Stimulated activated CD4-positive, alpha-beta T cell treated with anti-CD3 and anti-CD28 coated beads, Interleukin-12 subunit alpha, Interleukin-12 subunit beta, amount 100 ng/mL, for 24 hours (primary cell): ENCODE measurements at places on chromosomes 3 and 15.

GRCh38 chr3:145754605-145755289 is 406.2 kb downstream of the PLOD2 start:
- no peak for DNase-seq

DNA sequence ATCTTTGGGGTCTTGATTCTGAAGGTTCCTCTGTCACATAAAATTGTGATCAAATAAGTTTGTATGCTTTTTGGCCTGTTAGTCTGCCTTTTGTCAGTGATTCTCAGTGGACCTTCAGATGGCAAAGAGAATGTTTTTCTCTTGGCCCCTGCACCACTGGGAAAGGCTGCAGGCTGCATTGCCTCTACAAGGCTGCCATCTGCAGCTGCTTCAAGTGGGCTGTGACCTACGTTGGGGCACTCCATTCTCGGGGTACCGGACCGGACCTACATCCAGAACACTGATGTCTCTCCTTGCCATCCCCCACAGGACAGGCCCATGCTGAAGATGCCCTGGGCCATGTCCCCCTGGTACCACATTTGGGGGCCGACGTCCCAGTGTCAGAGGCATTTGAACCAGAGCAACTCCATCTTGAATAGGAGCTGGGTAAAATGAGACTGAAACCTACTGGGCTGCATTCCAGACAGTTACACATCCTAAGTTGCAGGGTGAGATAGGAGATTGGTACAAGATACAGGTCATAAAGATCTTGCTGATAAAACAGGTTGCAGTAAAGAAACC is 37.5 kb upstream of the MFGE8 start:
- DNase-seq = no peak

DNA sequence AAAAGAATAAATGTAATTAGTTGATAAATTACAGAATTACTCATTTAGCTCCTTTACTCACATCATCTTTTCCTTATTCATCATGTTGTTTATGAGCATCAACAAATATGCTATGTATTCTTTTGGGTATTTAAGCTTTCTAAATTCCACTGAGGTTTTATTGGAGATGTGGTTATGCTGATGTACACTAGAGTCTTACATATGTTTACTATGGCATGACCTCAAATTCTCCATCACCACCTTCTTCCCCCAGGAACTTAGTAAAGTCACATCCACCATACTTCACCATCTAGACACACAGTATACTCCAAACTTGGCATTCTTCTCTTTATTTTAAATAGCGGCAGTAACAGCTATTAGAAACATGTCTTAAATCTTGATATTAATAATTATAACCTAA is 74.1 kb upstream of the MELTF start:
- DNase-seq = no peak

GRCh38 chr15:34886134-34886533 is 83.4 kb downstream of the AQR start:
- DNase-seq = no peak

- DNase-seq = no peak
These were observed 4.9 kb downstream of the EPB42 start for GRCh38 chr15:43215961-43216360.

DNA sequence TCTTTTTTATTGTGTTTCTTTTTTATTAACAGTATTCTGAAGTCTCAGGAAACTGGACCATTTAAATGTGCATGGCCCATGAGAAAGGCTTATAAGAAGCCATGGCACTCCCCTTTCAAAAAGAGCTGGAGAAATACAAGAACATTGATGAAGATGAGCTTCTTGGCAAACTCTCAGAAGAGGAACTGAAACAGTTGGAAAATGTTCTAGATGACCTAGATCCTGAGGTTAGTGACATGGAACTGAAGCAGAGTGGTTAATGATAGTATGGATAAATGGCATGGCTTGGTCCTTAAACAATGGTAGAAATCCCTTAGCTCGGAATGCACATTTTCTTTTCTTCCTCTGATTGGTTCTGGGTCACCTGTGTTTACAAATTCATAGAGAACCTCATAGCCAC is 14.9 kb downstream of the TMOD2 start:
- DNase-seq = no peak

- DNase-seq = no peak
These were observed 1331.4 kb downstream of the NSUN3 start for GRCh38 chr3:95394286-95394685.

DNA sequence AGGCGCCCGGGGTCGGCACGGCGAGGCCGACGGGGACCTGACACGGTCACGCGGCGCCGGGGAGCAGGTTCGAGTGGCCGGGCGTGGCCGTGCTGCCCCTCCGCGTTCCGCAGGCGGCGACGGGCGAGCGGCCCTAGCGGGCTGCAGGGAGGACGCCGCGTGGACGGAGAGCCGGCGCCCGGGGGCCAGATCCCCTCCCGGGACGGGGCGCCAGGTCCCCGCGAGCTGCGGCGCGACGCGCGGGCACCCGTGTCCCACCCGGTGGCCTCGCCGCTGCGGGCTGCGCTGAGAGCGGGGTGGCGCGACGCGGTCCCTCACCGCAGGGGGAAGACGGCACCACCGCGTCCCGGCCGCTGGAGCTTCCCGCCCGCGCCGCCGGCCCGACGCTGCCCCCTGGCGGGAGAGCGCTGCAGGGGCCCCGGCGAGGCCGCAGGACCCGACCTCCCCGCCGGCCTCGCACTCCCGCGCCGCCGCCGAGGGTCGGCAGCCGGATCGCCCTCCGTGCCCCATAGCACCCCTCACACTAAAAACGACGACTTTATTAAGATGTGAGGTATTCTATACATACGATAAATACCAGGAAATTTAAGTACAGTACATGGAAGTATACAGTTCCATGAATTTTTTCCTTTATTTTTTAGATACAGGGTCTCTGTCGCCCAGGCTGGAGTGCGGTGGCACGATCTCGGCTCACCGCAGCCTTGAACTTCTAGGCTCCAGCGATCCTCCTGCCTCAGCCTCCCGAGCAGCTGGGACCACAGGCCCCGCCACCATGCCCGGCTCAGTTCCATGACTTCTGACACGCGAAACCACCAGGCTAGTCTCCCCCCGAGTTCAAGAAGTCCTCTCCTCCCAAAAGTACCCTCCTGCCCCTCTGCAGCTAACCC is 1.3 kb upstream of the PIGZ start:
- peak; percentile 38 for DNase-seq

GRCh38 chr3:193972832-193973231 is 163.1 kb upstream of the HES1 start:
- DNase-seq = no peak

- DNase-seq = no peak
These were observed 69.7 kb upstream of the UBE3A start for GRCh38 chr15:25508369-25509002.

- DNase-seq = no peak
These were observed 110.5 kb upstream of the CCDC39 start for GRCh38 chr3:180789774-180790173.

DNA sequence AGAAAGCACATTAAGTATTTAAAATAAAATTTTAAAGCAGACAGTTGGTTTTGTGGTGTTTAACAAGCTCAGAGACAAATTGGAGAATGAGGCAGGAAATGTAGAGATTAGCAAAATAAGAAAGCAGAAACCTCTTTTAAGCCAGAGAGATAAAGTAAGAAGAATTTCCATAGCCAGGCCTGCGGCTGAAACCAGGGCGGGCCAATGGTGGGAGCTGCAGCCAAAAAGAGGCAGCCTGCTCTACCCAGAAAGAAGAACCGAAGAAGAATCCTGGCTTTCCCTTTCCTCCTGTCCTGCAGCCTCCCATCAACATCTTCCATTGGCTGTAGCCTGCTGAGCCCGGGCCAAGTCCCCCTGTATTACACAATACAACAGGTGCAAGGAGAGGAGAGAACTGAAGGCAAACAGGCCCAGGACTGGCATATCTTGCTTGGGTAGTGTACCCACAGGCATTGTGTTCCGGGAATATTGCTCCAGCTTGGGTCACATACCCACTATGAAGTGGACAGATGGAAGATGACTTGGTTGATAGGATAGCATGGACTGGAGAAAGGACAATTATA is 11.5 kb upstream of the TFG start:
- no peak for DNase-seq

DNA sequence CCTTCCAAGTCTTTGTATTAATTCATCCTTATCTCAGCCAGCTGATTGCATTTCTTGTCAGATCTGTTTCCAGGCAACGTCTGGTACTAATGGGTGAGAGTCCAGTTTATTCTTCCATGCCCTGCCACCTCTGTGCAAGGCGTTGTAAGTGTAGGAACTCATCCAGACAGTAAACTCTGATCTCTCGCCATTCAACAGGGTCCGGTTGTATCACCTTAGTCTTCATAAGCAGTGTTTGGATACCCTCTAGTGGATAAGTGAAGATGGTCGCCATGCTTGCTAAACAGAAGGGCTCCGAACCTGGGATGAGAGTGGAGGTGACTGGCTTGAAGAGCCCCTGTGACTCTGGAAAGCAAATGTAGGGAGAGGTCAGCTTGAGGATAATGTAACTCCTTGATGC is 51.6 kb upstream of the CMTM7 start:
- DNase-seq = no peak

DNA sequence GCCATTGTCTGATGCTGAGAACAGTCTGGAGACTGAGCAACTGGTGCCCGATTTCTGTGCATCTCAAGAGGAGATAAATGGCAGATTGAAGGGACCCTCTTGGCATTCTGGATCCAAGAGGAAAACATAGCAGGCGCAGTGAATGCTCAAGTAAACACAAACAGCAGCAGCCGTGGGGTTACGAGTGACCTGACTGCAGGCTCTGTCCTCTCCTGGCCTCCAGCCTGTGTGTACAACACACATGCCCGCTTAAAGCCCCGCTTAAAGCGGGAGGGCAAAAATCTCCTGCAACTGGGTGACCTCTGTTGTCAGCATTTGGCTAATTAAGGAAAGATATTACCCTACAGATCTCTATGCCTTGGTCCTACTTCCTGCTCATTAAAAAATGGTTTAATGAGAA is 120.5 kb downstream of the GREM1 start:
- no peak for DNase-seq

GRCh38 chr3:13415236-13415986 is 4.7 kb downstream of the NUP210 start:
- DNase-seq = no peak

GRCh38 chr3:159586571-159587202 is 401.9 kb upstream of the IL12A start:
- no peak for DNase-seq

GRCh38 chr15:91922646-91923547 is 69.4 kb downstream of the SLCO3A1 start:
- DNase-seq = no peak

- DNase-seq = no peak
These were observed 63.0 kb upstream of the PFN2 start for GRCh38 chr3:150033721-150034120.

GRCh38 chr15:40930430-40931299 is 1.5 kb downstream of the DLL4 start:
- no peak for DNase-seq

- DNase-seq = no peak
These were observed 20.1 kb downstream of the ZBTB38 start for GRCh38 chr3:141388395-141388794.

DNA sequence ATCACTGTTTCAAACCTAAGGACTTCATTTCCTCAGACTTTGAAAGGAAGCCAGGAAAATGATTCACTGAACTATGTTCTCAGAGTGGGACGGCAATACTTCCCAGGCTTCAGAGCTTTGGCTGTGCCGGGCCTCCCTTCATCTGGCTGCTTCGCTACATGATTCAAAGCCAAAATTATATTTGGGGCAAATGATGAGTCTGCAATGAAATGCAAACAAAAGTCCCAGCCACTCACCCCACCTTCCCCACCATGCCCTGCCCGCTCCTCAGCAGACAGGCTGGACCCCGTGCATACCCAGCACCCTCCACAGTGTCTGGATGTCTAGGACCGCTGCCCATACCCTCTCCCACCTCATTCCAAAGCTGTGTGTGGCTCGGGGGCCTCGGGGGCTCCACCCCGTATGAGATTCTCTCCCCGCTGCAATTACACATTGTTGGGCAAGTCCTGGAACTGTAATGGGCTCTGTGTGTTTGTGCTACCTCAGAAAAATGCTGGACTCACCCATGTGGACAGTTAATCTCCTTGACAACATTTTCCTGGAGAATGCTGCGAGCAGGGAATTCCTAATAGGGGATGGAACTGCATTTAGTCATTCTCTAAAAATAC is 32.2 kb downstream of the ATP10A start:
- no peak for DNase-seq

- DNase-seq = no peak
These were observed 11.0 kb upstream of the ZNF662 start for GRCh38 chr3:42894698-42895579.

DNA sequence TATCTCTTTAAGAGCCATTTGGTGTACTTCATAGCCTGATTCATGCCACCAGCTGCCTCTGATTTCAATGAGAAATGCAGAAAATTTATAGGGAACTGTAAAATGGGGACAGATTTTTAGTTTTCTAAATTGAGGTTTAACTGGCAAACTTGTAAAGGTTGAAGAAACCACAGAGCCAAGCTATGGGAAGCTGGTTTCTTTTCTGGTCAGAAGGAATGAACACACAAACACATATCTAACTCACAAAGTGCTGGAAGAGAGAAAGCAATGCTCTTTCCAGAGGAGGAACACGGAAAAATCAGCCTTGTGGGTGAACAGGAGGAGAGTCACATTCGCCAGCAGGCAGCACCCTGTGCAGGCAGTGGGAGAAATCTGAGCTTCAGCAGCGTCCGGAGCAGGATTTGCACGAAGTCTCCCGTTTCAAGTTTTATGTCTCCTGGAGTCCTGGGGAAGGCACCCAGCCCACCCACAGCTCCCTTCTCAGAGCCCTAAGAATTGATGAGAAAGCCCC is 481 bp downstream of the MASP1 start:
- no peak for DNase-seq

- DNase-seq = no peak
These were observed 72.8 kb downstream of the FNDC3B start for GRCh38 chr3:172112078-172112733.

- no peak for DNase-seq
These were observed 73.1 kb upstream of the PRTG start for GRCh38 chr15:55816017-55816416.

GRCh38 chr15:59410391-59410896 is 27.5 kb upstream of the FAM81A start:
- no peak for DNase-seq

DNA sequence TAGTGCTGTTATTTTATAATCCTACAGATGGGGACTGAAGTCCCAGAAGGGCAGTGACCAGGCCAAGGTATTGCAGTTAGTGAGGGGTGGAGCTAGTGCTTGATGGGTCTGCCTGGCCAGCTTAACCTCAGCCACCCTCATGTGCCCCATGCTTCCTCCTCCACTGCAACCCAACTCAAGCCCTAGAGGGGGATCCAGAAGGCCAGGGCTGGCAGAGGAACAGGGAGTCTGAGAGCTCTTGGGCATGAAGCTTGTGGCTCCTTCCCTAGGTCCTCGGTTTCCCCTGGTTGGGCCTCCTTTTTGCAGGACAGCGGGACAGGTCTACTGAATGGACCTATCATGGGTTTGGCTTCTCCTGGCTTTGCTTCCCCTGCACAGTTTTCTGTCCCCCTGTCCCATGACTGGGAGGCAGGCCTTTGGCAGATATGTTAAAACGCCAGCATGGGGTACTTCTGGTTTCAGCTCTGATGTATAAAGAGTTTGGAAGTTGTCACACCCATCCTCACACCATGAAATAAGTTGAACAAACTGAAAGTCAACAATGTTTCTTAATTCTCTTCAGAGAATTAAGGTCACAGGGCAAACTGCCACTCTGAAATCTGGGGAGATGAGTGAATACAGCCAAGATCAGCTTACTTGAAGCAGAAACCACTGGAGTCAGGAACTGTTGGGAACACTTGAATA is 103.3 kb downstream of the SMAD6 start:
- no peak for DNase-seq
